ENCODE measurements at places on chromosomes 2 and 18. TPM values are rescaled to one million over a fixed set of nuclear protein-coding genes. Genes with fewer than 3 reads are reported as not detected.

PLA2R1 gene
- 7.7 TPM for total RNA-seq

TMEM163 gene
- total RNA-seq: not detected

SLC4A5 gene
- under 0.01 TPM for total RNA-seq

MROH2A gene
- total RNA-seq: not detected

ASAP2 gene
- total RNA-seq: 59.0 TPM

Data from subcutaneous preadipocyte (primary cell).